Left renal pelvis (tissue), 4 donors: ENCODE measurements at places on chromosomes 1 and 21. TPM values are rescaled to one million over a fixed set of nuclear protein-coding genes. Genes with fewer than 3 reads are reported as not detected.

DNA sequence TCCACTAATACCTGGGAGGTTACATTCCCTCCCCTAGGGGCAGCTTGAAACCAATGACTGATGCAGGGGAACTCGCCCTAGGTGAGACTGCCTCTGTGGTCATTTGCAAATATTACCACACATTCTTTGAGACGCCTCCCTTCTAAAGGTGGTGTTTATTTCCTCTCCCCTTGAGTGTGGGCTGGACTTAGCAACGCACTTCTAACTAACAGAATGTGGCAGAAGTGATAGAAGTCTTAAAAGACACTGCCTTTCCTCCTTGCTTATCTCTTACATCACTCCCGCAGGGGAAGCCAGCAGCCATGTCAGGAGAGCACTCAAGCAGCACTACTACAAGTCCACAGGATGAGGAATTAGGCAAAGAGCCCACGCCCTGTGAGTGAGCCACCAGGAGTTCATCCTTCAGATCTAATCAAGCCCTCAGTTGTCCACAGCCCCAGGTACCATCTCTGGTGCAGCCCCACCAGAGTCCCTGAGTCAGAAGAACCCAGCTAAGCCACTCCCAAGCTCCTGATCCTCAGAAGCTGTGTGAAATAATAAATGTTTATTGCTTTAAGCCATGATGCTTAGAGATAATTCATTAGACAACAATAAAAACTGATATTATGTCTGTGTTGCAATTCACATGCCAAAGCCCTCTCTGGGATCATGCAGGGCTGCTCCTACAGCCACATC lies 14.8 kb upstream of the MATN1 start:
- no peak for DNase-seq

GRCh38 chr1:234842726-234843641 lies 233.0 kb upstream of the IRF2BP2 start:
- DNase-seq, result no peak

- no peak for DNase-seq
Measured at GRCh38 chr1:39755965-39756659, 15.0 kb downstream of the OXCT2 start.

DNA sequence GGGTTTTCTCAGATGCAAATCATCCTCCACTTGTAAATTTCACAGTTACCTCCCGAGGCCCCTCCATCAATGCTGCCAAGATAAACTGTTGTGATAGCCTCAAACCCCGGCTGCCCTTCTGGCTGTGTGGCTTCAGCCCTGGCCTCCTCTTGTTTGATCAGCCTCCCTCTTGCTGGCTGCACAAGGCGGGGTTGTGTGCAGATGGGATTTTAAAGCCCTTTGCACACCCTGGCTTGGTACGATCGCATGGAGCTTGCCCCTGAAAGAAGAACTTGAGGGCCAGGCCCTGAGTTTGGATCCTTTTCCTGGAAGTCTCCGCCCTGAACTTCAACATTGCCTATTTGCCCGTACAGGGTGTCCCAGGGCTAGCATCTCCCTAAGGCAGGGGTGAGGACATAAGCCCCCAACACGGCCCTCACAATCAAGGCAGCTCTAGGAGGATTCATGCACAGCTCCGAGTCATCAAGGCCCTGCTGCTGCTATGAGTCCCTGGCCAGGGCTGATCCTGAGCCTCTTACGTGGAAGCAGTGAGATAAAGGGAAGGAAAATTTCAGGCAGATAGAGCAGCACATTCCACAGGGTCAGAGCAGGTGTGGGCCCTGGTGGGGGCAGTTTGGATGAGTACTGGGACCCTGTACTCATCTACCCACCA lies 181.2 kb upstream of the VAMP3 start:
- no peak for DNase-seq

DNA sequence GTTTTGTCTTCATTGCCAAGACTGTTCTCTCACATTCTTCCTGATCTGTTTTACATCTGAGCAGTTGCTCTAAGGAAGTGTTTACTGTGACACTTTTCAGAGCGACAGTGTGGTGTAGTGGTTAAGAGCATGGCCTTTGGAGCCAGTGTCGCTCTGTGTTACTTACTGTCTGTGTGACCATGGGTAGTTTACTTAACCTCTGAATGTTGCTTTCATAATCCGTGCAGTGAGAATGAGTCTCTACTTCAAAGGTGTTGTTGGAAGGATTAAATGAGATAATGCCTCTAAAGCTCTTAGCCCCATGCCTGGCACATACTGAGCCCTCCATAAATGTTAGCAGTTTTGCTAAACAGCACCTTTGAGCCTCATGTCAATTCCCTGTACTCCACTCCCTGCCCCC lies 35.9 kb upstream of the ZFP69B start:
- DNase-seq, result no peak

DNA sequence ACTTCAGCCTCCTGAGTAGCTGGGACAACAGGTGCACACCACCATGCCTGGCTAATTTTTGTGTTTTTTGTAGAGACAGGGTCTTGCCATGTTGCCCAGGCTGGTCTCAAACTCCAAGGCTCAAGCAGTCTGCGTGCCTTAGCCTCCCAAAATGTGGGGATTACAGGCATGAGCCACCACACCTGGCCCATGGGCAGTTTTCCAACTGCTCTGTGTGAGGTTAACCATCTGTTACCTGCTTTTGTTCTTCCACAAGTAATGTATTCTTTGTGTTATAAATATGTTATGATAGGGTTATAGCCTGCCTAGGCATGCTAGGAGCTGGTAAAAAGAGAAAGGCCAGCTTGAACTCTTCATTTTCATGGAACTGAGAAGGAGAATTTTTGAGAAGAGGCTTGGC lies 30.7 kb downstream of the TUFT1 start:
- no peak for DNase-seq

DNA sequence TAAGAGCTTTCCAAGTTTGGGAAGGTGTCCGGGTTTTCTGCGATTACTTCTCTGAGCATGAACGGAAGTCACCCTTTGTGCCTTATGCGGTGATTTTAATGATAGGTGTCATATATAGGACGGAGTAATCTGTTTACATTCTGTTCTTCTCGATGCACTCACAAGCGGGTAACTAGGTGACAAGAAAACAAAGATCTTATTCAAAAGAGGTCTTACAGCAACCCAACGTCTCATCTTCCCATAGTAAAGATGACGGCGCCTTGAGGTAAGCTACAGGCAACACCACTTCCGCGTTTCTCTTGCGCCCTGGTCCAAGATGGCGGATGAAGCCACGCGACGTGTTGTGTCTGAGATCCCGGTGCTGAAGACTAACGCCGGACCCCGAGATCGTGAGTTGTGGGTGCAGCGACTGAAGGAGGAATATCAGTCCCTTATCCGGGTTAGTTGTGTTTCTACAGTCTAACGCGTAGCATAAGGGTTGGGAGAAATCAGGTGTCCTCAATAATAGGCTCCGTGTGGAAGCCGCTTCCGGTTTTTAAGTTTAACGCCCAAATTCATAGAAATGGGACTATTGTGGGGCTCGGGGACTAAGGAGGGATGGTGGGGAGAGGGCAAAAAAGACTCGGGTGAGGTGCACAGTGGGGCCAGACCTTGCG lies at the start of gene UFC1:
TSS of gene UFC1 (plus strand) at position 297 of the 656 bp plus-strand sequence. CDS start at position 317, 20 bp downstream.
- no peak for DNase-seq

DNA sequence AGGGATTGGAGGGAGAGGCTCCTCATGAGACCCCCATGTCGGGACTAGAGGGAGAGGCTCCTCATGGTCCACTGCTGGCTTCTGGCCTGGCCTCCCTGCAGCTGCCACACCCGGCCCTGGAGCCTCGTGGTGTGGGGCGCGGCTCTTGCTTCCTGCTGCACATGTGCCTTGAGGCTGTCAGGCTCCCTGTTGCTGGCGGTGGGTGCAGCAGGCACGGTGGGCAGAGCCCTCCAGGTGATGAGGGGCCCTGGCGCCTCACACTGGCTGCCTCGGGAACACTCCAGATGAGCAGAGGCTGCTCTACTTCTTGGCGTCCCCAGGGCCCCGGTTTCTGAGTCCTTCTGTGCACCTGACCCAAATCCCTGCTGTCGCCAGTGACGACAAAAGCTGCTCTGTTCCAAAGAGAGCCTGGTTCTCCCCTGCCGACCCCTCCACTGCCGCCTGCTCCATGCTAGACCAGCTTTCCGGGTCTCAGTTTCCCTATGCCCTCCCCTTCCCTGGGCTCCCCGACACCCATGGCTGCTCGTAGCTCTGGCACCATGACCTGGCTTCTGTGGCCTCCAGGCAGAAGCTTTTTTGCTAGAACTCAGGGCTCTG lies 9.7 kb upstream of the ATAD3B start:
- DNase-seq, result no peak

GRCh38 chr1:173475564-173476196 lies 1.5 kb upstream of the PRDX6 start:
- DNase-seq, result no peak

- DNase-seq, result no peak
Measured at GRCh38 chr21:45602106-45602505, 41.4 kb upstream of the PCBP3 start.

GRCh38 chr21:25717491-25718147 lies 17.1 kb downstream of the ATP5PF start:
- DNase-seq, result no peak

CD1E gene
- polyA plus RNA-seq, result not detected

OR2M3 gene
- polyA plus RNA-seq, result 0.05 TPM

MRPS6 gene
- 129 TPM for polyA plus RNA-seq

KRTAP10-6 gene
- polyA plus RNA-seq, result not detected
